Choroid plexus epithelial cell (primary cell): ENCODE measurements at places on chromosomes 1 and 21.

GRCh38 chr1:30741239-30741894, 16.2 kb downstream of the LAPTM5 start:
- no peak for DNase-seq

GRCh38 chr1:176786274-176786673, 323.3 kb downstream of the PAPPA2 start:
- DNase-seq: no peak

GRCh38 chr1:52552236-52552504, 722 bp downstream of the TUT4 start:
- peak; percentile 80 for DNase-seq

DNA sequence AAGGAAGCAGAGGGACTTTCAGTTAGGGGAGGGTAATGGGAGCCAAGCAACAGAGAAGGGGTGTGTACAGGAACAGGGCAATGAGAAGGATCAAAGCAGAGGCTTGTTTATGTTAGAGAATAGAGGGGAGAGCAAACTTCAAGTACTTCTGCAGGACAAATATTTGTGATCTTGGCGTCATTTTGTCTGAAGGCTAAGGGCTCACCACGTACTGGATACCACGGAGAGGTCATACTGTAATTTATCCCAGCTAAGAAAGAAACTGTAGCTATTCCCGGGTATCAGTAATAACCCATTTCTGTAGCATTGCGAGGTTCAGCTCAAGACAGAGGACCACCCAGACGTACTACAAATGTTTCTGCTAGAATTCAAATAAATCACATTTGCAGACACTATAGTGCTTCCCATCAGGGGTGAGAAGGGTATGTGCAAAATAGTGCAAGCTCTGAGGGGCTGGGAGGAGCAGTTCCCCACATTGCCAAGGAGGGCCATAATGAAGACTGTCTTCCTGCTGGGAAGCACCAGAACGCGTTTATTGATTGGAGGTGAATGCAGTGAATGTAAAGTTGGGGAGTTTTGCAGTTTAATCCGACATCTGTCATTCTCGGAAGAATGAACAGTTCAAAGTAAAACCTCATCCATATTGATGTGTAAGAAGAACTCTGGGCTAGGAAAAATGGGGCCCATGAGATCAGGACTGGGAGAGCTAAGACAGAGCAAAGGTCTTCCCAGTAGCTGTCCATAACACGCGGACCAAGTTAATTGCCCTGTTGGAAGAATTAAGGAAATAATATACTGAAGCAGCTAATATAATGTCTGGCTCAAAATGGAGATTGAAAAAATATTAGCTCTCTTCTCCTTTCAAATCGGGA, 136.9 kb downstream of the RWDD3 start:
- DNase-seq: no peak

- DNase-seq: no peak
These were observed 33.9 kb upstream of the TSNAX start for GRCh38 chr1:231494439-231495110.

- DNase-seq: no peak
These were observed 24.6 kb upstream of the PRSS38 start for GRCh38 chr1:227790868-227791267.
